AG08395 (cell line): ENCODE measurements at places on chromosomes 16 and 17.

- DNase-seq = peak; percentile 87
Observed at GRCh38 chr17:77963441-77963840, 4.9 kb downstream of the TNRC6C start.

- no peak for DNase-seq
Observed at GRCh38 chr17:81084680-81085419, 49.9 kb downstream of the BAIAP2 start.

GRCh38 chr17:81713556-81714411, 1.7 kb downstream of the SLC25A10 start:
- DNase-seq = no peak

- DNase-seq = peak; percentile 65
Observed at GRCh38 chr17:61309362-61310256, 90.0 kb upstream of the TBX2 start.

GRCh38 chr17:81984773-81985410, 7.5 kb downstream of the ASPSCR1 start:
- no peak for DNase-seq

DNA sequence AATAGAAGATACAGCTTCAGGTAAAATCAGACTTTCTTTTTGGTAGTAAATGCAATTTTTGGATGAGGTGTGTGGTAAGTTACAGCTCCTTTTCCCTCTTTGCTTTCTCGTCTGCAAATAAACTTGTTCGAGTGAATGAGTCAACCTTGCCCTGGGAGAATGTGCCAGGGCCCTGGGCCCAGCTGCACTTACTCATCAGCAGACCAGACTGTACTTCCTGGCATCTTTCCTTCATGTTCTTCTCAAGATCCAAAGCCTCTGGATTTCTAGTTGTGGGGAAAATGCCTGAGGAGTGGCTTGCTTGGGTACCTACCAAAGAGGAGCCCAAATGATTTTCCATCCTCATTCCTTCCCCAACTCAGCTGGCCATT, 5.4 kb upstream of the G6PC1 start:
- peak; percentile 93 for DNase-seq

DNA sequence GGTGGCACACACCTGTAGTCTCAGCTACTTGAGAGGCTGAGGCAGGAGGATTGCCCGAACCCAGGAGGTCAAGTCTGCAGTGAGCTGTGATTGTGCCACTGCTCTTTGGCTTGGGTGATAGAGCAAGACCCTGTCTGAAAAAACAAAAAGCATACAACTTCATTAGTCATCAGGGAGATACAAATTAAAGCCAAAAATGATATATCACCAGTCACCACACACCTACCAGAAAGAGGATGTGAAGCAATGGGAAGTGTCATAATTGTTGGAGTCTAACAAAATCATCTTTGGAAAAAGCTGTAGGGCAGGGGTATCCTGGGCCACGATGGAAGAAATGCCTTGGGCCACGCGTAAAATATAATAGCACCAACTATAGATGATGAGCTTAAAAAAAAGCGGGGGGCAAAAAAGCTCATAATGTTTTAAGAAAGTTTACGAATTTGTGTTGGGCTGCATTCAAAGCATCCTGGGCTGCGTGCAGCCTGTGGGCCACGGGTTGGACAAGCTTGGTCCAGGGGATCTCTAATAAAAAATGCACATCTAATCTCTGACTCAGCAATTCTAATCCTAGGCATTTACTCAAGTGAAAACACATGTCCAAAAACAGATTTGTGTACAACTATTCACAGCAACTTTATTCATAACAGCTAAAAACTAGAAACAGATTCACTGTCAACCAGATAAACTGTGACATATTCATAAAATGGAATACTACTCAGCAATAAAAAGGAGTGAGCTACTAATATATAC, 65.9 kb downstream of the HIC1 start:
- peak; percentile 58 for DNase-seq

DNA sequence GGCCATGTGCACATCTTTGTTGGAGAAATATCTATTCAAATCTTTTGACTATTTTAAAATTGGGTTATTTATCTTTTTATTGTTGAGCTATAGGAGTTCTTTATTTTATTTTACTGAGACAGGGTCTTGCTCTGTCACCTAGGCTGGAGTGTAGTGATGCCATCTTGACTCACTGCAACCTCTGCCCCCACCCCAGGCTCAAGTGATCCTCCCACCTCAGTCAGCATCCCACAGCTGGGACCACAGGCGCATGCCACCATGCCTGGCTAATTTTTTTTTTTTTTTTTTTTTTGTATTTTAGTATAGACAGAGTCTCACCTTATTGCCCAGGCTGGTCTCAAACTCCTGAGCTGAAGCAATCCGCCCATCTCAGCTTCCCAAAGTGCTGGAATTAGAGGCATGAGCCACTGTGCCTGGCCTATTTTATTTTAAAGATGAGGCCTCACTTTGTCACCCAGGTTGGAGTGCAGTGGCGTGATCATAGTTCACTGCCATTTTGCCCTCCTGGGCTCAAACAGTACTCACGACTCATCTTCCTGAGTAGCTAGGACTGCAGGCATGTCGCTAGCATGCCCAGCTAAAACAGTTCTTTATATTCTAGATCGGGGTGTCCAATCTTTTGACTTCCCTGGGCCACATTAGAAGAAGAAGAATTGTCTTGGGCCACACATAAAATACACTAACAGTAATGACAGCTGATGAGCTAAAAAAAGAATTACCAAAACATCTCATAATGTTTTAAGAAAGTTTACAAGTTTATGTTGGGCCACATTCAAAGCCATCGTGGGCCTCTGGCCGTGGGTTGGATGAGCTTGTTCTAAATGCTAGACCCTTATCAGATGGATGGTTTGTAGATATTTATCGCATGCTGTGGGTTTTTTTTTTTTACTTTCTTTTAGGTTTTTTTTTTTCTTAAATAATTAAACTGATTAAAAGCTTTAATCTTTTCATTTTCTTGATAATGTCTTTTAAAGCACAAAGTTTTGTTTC, 13.7 kb downstream of the TENT4B start:
- no peak for DNase-seq

DNA sequence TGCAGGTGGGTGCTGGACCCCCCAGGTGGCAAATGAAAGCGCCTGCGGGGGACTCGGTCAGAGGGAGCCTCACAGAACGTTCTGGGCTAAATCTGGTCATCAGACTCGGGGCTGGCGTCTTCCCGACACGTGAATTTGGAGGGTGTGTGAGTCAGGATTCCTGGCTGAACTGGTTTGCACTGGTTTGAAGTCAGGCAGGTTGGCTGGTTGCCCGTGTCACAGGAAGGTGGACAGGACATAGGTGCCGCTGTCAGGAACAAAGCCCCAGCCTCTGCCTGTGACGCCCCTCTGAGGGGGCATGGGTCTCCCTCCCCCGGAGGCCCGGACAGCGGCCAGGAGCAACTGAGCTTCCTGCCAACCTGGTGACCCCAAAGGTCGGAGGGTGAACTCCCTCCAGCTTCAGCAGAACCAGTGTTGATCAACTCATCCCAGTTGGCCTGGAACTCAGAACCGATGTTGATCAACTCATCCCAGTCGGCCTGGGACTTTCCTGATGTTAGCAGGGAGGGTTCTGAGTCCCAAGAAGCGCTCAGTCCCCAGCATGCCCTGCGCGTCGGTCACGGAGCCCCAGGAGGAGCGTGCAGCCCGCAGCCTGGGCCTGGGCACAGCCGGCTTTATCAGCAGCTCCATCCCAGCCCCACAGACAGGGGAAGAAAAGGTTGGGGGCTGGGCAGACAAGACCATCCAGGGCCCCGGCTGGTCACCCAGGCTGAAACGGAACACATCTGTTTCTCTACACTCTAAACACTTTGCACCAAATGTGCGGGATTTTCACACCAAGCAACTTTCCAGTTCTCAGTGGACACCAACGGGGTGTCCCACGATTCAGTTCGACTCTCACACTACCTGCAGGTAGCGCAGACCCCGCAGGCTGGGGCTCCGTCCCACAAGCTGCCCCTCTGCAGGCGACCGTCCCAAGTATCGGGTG, 14.4 kb upstream of the METRNL start:
- DNase-seq = no peak

DNA sequence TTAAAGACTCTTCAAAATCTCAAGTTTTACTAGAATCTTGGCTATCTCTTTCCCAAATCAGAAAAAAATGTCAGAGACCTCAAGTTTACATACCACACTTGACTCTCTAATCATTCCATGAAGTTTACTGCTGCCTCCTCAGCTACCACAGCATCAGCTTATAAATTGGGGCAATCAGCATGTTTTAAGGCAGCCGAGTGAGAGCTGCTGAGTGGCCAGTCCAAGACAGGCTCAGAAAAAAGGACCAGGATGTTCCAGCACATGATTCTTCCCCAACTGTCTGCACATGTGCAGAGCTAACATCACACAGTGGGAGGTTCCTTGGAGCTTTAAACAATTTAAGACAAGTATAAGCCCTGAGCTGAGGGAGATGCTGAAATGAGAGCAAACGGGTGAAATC, 140.6 kb upstream of the NUDT7 start:
- DNase-seq = no peak

- DNase-seq = no peak
Observed at GRCh38 chr17:49524473-49525359, 29.6 kb downstream of the NGFR start.

DNA sequence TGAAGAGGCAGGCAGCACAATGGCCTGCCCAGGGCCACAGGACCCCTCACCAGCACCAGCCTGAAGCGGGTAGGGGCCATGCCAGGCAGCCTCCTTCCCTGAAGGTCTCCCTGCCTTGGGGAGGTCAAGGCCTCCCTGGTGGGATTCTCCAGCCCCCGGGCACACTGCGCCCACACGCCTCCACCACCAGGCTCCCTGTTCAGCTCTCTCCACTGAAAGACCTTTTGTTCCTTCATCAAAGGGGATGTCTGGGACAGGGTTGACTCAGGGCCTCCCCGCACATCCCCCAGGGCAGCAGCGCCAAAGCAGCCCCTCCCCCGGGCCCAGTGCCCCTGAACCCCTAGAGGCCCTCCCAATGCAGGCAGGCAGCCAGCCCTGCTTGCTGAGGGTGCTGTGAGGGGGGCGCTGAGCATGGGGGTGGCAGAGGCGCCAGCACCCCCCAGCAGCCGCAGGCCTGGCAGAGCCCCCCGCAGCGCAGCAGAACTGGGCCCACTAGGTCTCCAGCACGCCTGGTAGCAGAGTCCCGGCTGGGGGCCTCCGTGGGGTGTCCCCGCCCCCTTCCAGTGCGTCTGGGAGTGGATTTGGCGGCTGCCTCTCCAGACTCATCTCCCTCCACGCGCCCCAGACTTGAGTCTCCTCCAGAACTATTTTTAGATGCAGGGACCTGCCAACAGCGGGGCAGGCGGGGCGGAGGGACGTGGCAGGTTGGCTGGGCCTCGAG, 13.1 kb downstream of the BCAR1 start:
- peak; percentile 92 for DNase-seq

DNA sequence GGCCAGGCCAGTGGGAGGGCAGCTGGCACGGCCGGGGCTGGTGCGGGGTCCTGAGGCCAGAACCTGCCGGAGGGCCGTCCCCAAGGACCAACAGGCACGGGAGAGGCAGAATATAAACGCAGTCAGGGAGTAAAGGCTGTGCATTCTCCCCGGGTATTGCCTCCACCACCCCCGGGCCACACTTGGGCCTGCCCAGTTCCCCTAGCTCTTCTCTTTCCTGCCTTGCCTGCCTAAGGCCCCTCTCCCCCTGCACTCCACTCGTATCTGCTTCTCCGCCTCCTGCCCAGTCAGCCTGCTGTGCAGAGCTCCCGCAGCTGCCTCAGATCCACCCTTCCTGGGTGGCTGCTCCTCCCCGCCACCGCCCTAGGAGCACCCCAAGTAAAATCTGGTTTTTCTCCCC, 5.0 kb upstream of the RPH3AL start:
- no peak for DNase-seq

DNA sequence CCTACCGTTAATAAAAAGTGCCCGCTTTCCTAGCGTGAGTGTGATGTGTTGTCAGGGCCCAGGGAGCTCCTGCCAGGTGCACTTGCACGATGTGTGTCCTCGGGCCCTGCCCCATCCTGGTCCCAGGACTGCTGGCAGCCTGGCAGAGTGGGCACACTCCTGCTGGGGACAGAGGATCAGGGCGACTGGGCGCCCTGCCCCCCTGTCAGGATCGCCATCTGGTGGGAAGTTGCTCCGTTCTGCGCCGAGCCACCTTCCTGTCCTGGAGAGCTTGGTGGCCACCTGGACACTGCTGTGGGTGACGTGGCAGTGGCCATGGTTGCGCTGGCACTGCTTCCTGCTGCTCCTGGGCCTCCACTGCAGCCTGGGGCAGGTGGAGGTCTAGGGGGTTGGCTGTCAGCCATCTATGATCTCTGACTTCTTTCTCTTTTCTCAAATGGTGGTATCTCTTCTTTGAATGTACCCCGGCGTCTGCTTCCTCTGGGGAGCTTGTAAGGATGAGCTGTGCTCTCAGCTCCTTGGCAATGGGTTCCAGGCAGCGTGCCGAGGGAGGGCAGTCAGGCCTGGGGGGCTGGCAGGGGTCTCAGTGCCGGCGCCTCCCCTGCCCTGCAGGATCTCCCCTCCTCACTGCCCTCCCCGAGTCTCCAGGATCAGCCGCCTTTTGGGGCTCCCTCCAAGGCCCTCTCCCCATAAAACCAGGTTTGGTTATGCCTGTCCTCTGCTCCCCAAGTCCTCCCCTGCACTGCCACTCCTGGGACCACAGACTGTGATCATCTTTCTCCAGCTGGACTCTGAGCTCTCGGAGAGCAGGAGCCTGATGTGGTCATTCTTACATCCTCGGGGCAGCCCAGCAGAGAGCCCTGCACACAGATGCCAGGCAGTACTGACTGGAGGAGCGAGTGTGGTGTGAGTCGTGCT, 76.9 kb downstream of the AMFR start:
- no peak for DNase-seq

DNA sequence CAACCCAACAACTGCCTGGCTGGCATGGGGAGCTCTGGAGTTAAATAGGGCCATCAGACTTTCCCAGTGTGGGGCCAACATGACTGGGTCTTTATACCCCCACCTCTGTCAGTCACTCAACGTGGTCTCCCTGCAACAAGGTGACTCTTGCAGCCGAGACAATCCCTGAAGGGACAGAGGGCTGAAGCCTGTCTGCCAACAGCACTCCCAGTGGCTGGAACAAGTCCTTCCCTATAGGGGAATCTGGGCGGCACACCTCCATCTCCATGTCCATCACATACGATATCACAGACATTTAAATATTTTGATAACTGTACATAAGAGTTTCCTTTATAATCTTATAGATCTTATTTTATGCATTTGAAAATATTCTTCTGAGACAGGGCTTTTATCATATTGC, 4.8 kb upstream of the MAPT start:
- DNase-seq = no peak

GRCh38 chr16:28259781-28260150, 32.6 kb upstream of the SBK1 start:
- no peak for DNase-seq
